NCI-H1694 treated with DMSO at 0.1 percent for 48 hours (cell line): ENCODE measurements at places on chromosomes 4 and X.

GRCh38 chr4:78553529-78554060 lies 2.0 kb downstream of the ANXA3 start:
- no peak for DNase-seq

DNA sequence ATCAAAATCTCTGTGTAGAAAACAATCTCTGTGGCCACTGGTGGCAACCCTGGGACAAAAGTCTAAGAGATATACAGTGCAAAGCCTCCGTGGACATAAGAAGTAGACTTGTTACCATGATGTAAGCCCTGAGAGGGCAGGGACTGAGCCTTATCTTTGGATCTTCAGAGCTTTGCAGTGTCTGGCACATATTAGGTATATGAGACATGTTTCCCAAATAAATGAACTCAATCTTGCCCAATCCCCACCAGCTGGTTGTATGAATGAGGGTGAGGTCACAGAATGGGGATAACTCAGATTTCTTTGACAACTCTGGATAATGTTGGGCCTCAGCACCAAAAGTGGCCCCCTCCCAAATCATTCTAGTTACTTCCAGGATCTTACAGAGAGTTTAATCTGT lies 511.4 kb upstream of the DIPK2B start:
- no peak for DNase-seq

GRCh38 chr4:157739242-157739641 lies 433.6 kb downstream of the GASK1B start:
- DNase-seq, result no peak

DNA sequence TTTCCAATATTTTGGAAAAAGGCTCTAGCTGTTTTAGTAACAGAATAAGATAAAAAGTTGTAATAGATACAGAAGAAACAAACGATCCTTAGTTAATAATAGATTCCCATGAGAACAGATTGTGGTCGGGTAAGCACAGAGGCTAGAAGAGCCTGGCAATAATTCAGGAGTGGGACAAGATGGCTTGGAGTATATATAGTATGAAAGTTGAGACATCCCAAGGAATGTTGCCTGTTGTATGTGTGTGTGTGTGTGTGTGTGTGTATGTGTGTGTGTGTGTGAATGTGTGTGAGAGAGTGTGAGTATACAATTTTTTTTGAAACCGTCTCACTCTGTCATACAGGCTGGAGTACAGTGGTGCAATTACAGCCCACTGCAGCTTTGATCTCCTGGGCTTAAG lies 150.7 kb downstream of the PDGFC start:
- DNase-seq, result no peak

- no peak for DNase-seq
These were observed 5.7 kb downstream of the PITX2 start for GRCh38 chr4:110617075-110617640.

DNA sequence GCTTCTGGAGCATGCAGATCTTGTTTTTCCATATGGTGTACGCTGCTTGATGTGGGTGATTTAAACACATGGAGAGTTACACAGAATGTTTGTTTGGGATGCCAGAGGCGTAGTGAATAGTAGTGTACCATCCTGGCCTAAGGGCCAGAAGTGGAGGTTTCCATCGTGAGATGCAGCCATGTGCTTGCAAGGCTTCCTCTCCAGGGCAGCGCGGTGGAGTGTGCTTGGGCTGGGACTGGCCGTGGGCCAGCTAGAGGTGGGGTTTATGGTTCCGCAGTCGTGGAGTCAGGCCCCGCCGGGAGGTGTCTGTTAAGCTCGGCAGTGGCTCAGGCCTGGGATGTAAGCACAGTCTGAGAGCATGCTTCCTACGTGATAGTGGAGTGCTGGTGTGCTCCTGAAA lies 14.0 kb downstream of the STOX2 start:
- no peak for DNase-seq

- DNase-seq, result no peak
These were observed 133.9 kb upstream of the RAPGEF2 start for GRCh38 chr4:158968961-158969360.

DNA sequence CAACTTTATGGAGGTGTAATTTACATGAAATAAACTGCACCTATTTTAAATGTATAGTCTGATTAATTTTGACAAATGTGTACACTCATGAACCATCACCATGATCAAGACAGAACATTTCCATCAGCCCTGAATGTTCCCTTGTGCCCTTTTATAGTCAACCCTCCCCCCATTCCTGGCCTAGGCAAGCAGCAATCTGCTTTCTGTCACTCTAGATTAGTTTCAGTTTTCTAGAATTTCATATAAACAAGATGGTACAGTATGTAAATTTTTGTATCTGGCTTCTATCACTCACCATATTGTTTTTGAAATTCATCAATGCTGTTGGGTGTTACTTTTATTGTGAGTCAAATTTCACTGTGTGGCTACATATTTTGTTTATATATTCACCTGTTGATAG lies 234.2 kb upstream of the RPS6KA3 start:
- DNase-seq, result no peak
